ENCODE measurements at places on chromosomes 12 and 14.

GRCh38 chr14:87503711-87504110 is 489.3 kb downstream of the GALC start:
- no peak for DNase-seq

DNA sequence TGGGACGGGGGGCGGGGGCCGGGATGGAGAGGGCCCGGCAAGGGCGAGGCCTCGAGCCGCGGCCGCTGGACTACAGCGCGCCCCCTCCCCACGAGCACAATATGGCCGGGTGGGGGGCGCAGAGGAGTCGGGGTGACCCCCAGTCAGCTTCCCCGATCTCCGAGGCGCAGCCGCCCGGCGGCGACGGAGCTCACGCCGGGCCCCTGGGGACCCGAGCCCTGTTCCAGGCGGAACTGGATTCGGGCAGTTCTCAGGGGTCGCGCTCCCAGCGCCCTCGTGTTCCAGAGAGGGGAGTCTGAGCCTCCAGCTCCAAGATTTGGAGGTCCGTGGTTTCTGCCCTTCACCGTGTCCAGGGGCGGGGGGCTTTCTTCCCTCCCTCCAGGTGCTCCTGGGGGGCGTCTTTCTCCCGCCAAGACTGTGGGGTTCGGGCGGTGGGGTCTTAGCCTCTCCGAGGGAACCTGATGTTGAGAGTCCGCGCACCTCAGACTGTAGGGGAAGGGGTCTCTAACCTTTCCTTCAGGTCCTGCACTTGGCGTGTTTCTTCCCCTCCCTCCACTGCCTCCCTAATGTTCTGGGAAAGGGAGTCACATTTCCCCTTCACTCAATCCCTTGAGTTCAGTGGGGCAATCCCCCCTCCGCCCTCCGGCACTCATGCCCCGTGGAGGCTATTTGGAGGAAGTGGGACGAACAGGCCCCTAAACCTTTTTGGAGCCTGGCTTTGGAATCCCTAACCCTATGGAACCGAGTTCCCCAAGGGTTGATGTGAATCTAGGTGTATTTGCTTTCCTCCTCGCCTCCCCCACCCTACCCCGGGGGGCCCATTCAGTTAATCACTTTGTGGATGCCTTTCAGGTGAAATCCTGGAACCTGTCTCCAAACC is 584 bp downstream of the ACVR1B start:
- DNase-seq, result peak; percentile 88

- DNase-seq, result no peak
These were observed 200.9 kb downstream of the RPAP3 start for GRCh38 chr12:47504775-47505446.

DNA sequence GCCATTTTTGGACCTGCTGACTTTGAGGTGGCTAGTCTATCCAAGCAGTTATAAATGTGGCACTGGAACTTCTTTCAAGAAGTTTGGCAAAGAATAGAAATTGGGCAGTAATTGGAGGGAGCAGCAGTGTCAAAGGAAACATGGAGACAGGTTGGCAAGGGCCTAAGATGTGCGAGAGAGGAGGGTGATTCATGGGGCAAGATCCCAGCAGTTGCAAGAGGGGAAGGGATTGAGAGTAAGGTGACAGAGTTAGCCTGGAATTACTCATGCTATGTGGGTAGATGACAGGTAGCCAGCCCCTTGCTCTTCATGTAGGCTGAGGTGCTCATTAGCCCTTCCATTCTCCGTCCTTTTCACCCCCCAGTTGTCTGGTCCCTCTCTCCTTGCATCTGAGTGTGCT is 42.2 kb downstream of the FBXL14 start:
- DNase-seq, result no peak

Measured in vagina (tissue), 2 donors.